ENCODE measurements at places on chromosomes 3 and 15.

DNA sequence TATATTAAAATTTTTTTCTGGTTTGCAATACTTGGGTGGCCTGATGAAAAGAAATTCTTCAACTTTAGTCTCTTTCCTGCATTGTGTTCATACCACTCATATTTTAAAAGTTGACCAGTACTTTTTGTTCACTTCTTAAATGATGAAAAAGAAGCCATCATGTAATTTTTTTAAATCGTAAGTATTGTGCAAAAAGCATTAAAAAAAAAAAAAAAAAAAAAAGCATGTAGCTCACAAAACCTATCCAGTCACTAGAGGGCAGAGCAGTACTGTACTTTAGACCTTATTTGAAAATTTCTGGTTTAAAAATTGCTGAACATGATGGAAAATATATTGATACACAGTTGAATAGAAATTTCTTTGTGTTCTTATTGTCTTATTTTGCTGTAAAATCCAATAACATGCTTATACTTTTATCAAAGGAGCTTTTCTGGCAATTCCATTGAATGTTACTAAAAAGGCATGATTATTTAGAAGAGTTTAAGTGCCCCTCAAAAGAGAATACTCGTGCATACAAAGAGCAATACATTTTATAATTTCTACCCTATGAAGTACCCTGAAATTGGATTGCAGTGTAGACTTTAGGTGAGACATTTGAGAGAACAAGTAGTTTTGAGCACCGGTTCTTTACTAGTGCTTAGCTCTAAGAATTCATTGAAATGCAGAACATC, 137.7 kb downstream of the BBX start:
- no peak for DNase-seq

- no peak for DNase-seq
Measured at GRCh38 chr3:43326891-43327581, 40.7 kb downstream of the SNRK start.

DNA sequence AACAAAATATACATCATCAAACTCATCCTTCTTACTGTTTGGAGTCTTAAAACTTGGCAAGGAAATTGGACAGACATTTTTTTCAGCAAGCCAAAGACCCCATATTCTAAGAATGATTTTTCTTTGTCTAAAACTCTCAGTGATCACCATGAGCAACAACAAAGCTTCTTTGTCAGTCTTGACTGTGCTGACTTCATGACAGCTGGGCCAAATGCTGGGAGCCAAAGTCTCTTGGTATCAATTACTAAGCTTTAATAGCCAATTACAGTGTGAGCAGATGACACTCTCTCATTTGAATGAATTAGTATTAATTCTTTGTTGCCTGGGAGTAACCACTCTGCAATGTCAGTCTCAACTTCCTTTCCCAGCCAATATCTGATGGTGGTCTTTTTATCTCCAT, 48.1 kb upstream of the GK5 start:
- DNase-seq: no peak

- no peak for DNase-seq
Measured at GRCh38 chr15:63945007-63945788, 101.1 kb downstream of the DAPK2 start.

DNA sequence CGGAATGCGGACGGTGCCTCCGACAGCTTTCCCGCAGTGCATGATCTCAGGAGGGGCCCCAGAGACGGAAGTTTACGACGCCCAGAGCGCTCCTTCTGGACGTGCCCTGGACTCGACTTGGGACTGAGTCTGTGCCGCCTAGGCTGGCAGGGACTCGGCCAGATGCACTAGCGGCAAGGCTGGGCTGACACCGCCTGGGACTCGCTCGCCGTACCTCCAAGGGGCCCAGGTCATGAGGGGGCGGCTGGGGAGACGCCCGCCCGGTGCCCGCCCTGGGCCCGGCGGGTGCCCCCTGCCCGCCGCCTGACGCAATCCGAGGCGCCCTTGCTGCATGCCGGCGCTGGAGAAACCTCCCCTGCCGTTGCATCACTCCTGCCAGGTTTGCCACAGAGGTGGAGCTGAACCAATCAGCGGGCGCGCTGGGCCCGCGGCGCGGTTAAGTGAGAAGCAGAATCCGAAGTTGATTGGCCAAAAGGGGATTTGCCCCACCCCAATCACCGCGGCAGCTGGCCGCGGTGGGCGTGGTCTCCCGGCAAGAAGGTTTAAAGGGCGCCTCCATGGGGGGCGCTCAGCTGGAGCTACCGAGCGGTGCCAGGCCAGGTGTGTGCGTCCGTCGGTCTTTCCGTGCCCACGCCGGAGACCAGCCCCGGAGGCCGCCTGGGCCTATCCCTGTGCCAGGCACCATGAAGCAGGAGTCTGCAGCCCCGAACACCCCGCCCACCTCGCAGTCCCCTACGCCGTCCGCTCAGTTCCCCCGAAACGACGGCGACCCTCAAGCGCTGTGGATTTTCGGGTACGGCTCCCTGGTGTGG, at the start of gene CHAC1:
CHAC1 (plus strand) TSS at position 571 of the 812 bp plus-strand sequence; CDS start at position 684, 113 bp downstream.
- peak; percentile 86 for DNase-seq

DNA sequence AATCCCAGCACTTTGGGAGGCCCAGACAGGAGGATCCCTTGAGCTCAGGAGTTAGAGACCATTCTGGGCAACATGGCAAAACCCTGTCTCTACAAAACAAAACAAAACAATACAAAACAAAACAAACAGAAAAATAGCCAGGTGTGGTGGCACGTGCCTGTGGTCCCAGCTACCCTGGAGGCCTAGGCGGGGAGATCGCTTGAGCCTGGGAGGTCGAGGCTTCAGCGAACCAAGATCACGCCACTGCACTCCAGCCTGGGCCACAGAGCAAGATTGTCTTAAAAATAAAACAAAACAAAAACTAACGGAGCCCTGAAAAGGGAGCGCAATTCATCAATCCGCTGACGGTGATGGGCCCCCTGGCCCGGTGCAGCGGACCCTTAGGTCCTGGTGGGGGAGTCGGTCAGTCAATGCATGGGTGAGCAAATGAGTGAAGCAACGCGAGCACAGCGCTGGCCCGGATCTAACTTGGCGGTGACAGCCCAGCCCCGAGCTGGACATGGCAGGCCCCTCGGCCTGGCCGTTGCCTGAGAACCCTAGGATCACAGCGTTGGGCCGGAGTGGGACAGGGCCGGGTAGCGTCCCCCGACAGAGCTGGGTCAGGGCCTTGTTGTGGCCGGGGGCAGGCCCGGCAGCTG, 52.4 kb upstream of the BLM start:
- DNase-seq: no peak

- no peak for DNase-seq
Measured at GRCh38 chr15:100033140-100033857, 300.1 kb upstream of the LYSMD4 start.

- no peak for DNase-seq
Measured at GRCh38 chr3:141739731-141740130, 1.6 kb downstream of the RNF7 start.

- no peak for DNase-seq
Measured at GRCh38 chr3:22713936-22714335, 489.2 kb upstream of the UBE2E2 start.

DNA sequence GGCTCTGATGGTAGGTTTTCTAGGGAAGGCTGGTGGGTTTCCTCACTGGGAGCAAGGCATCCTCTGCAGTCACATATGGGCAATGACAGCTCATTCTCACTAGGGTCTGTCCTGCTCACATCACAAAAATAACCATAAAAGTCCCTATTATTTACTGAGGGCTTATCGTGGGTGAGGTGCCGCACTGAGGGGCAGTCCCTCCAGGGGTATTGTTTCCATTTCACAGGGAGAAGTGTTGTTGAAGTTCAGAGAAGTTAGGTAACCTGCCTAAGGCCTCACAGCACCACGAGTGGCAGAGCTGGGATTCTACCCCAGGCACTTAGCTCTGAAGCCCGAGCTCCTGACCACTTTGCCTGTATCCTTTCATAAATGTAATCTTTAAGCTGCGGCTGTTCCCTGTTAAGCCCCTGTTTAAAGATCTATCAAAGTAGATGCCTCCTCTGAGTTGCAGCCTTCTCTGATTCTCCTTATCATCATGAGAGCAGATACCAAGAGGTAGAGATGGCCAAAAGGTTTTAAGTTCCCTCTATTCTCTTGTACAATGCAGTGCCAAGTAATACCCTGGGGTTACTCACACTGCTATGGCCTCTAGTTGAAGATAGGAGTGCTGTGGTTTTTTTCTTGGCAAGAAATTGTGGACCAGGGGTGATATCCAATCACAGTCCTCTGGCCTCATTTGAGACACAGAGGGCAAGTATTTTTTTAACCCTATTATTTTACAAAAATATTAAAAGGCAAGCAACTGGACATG, 107.0 kb downstream of the RPLP1 start:
- no peak for DNase-seq

GRCh38 chr15:79265167-79265566, 17.4 kb upstream of the ANKRD34C start:
- no peak for DNase-seq

- DNase-seq: no peak
Measured at GRCh38 chr15:96515371-96515770, 184.9 kb downstream of the NR2F2 start.

DNA sequence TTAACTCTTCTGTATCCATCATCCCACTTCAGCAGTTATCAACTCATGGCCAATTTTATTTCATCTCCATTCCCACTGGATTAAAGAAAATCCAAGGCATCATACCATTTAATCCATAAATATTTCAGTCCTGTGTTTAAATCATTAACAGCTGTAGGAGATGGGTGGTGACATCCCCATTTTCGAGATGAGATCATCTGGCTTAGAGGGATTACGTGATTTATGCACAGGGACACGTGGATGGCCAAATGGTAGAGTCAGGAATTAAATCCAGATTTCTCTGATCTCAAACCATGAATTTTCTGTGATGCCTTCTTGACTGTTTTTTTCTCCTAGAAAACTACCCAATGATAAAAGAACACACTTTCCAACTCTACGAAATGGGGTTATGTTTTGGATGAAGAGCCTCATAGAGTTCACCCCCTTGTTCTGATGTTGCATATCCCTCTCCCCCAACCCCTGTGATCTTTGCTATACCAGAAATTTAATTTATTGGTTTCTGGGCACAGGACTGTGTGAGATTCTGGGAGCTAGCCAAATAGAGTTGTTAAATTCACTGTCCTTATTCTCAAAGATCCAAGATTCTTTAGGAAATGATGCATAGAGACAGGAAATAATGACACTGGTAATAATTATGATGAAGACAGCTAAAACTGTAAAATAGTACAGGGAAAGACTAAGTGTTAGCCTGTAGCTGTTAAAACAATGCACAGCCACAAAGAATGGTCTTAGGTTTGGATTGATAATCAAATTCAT, 7.4 kb downstream of the ZNF589 start:
- no peak for DNase-seq

DNA sequence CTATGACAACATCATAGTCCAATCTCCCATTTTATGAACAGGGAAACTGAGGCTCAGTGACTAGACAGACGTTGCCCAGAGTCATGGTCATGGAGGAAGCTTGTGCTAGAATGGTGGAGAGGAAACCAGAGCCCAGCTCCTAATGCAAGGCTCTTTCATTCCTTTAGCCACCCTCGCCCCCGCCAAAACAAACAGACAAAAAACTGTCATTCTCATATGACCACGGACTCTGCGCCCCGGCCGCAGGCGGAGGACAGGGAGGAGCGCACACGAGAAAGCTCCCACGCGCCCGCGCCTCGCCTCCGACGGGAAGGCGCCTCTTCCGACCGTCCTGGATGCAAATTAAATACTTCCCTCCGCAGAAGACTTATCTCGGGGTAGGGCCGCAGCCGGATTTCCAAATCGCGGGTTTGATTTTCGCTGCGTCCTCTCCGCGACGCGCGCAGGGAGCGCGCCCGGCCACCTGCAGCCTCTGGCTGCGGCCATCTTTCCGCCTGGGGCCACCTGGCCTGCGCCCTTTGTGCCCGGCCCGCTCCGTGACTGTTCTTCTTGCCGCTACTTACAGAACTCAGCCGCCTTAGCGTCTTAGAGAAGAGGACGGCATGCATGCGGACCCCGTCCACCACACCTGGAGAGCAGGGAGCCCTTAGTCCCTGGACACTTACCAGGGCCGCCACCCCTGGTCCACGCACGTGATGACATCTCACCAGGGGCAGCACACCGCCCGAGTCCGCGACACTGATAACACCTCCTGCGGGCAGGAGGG, 670 bp upstream of the ATP13A3 start:
- DNase-seq: peak; percentile 13

- no peak for DNase-seq
Measured at GRCh38 chr3:31022716-31023115, 128.3 kb upstream of the GADL1 start.

DNA sequence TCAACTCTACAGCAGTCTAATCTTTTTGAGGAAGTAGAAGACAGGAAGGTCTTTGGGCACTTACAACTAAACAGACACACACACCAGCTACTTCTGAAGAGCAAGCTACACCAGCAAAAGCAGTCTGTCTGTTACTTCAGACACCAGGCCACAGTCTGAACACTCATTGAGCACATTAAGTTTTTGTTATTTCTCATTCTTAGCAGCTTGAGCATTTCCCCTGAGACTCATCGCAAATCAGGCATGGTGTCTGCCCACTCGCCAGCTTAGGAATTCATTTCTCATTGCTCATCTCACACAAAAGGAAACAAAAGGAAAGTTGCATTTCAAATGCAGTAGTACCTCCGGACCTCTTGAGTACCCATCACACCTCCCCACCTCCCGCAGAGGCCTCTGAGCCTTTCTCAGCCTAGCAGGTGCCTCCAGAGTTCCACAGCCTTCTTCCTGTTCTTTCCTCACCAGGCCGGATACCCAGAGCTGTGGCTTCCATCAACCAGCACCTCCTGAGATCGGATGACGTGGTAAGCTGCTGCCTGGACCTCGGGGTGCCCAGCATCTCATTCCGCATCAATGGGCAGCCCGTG, 302.0 kb downstream of the RYR3 start:
- no peak for DNase-seq

- no peak for DNase-seq
Measured at GRCh38 chr3:43627360-43627759, 5.5 kb upstream of the ANO10 start.

GRCh38 chr15:97992823-97993222, 32.3 kb downstream of the ARRDC4 start:
- no peak for DNase-seq

DNA sequence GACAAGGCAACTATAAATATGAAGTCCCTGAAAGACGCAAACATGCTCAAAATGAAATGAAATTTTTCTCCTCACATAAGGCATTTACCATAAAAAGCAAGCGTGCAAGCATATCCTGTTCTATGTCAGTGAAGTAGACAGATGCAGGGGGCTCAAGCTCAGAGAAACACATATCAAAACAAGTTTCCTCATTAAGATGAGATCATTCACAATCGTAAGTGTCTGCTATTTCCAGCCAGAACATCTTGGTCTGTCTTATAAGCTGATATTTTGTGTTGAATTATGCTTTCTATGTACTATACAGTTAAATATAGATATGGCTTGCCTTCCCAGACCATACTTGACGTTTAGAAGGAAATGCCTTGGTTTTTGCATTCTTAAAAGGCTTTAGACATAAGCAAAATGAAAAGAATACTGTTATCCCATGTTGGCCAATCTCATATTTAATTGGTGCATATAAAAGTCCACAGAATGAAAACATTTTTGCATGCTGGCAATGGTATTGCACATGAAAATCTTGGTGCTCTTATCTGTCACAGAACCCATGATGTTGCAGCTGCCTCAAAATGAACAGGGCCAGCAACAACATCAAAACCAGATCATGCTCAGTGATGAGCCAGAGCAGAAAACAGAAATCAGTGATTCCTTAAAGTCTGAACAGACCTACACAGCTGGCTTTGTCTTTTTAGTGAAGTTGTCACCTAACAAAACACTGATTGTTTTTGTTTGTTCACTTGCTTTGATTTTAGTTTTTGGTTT, 65.4 kb downstream of the SIDT1 start:
- no peak for DNase-seq
